ENCODE measurements at places on chromosomes 1 and 21.

DNA sequence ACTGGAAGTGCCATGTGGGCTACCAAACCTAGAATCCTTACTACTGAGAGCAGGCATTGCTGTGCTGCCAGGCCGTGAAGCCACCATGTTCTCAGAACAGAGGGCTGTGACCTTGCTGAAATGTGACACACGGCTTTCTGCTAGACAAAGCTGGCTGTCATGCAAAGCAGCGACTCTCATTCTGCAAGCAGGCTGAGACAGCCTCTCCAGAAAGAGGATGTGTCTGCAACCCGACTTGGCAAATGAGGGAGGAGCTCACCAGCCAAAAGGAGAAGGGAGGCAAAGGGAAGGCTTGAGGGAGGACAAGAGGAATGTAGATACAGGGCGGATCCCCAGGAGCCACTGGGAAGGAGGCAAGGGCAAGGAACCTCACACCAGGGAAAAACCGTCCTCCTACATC is 85.7 kb upstream of the KRTAP19-8 start:
- no peak for DNase-seq

DNA sequence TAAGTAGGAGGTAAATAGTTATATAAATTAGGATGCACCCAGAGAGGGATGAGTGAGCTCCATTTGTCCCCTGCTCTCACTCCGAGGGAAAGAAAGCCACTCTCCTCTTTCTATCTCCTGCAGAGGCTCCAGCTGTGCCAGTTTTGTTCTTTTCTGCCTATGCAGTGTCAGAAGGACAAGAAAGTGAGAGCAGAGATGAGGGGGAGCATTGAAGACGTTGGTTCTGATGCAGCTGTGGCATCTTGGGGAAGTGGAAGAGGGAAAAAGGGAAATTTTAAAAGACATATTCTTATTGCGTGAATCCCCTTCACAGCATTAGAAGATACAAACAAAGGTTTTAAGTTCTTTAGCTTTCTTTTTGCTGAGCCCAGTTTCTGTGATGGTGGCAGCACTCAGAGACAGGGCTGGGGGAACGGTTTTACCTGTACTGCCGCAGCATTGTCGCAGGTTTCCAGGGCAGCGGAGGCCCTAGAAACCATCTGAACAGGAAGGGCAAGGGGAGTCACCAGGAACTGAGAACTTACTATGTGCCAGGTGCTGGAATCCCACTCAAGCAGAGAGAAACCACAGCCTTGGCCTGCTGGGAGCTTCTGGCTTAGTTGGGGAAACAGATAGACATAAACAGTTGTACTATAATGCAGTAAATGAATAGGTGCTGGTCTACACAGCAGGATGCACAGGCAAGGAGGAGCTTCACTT is 44.9 kb upstream of the USP24 start:
- no peak for DNase-seq

GRCh38 chr21:45644041-45644906 is 749 bp downstream of the PCBP3 start:
- no peak for DNase-seq

DNA sequence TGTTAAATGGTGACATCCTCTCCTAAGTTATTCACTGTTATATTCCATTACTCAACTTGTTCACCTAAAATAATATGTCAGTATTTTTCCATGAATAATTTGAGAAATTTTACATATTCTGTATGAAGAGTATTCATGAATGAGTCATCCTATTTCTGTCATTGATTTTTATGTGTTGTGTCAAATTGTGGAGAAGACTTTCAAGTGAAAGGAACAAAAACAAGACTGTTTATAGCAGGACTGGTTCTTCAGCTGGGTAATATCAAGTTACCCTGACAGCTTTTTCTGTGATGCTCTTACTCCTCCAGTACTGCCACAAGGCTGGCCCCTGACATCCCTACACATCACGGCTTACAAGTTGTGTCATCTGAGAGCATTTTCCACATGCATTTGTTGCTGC is 847.7 kb downstream of the NCAM2 start:
- DNase-seq = no peak

GRCh38 chr1:12052997-12053686 is 10.0 kb upstream of the TNFRSF8 start:
- no peak for DNase-seq

GRCh38 chr1:177340601-177341067 is 169.9 kb downstream of the BRINP2 start:
- peak; percentile 71 for DNase-seq

DNA sequence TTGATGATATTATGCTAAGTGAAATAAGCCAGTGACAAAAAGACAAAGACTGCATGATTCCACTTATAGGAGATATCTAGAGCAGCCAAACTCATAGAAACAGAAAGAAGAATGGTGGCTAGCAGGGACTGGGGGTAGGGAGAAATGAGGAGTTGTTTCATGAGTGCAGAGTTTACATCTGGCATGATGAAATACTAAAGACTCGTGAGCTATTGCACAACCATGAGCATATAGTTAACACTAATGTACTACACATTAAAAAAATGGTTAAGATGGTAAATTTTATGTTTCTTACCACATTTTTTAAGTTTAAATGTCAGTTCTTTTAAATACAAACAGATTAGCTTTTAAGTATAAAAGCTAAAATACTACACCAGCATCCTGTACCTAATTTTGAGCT is 57.8 kb downstream of the ESRRG start:
- no peak for DNase-seq

GRCh38 chr1:220827445-220828178 is 40.9 kb downstream of the MTARC1 start:
- DNase-seq = no peak

- DNase-seq = no peak
Observed at GRCh38 chr1:38243106-38243505, 196.5 kb upstream of the POU3F1 start.

GRCh38 chr1:76074321-76075187 is at the start of gene ST6GALNAC3:
ST6GALNAC3 (plus strand) TSS chr1:76074746.
- DNase-seq = no peak

DNA sequence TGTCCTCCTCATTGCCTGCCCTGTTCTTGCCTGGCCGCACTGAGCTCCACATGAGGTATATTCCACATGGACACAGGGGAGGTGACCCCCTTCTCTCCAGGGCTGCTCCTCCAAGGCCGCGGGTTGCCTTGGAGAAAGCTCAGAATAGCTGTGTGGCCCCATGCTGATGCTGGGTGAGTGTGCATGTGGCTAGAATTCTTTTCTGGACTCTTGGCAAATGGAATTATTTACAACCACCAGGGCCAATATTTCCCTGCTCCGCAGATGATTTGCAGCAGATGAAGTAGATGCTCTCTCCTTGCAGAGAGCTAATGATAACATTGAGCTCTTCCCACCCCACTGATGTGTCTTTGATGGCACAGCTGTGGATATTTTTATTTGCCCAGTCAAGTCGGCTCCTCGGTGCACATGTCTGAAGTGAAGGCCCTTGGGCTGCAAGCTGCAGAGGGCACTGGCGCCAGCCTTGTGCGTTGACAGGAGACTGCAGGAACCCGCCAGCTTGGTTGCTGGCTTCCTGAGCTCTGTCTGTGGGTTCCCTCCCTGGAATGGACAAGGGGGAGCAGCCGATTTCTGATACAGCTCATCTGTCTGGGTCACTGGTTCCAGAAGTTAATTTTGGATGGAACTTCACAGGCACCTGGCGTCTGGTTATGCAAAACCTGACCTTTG is 404.7 kb upstream of the VAMP3 start:
- DNase-seq = no peak

DNA sequence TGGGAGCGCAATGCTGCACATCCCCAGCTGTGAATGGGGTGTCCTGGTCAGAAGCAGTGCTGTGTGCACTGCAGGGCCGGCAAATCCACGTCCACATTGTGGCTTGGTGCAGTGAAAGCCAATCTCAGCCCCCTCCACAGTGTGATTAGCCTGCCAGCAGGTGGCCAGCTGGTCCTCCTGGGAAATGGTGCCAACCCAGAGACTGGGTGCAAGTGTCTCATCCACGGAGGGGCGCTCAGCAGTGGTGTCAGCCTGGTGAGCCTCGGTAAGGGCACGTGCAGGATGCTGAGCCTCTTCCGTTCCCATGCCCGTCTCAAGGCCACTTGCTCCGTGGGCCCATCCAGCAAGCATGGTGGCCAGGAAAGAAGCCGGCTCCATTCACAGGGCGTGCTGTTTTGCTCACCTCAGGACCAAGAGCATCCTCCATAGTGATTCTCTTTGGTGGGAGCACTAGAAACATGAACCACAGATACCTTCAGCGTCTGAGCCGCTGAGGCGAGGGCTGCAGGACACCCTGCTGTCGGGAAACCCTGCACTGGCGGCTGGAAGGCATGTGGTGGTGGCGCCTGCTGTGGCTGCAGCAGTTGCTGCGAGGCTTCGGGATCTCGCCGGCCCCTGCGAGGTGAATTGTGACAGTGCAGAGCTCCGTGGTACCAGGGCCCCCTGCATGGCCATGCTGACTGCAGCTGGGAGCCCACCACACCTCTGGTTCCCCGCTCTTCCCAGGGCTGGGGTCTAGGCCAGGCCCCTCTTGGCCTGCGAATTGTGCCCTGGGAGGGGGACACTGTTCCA is 2.0 kb upstream of the SMYD3 start:
- DNase-seq = no peak

GRCh38 chr1:217747156-217747769 is 116.1 kb downstream of the SPATA17 start:
- DNase-seq = no peak

GRCh38 chr1:63368131-63368530 is 704 bp downstream of the ALG6 start:
- no peak for DNase-seq

DNA sequence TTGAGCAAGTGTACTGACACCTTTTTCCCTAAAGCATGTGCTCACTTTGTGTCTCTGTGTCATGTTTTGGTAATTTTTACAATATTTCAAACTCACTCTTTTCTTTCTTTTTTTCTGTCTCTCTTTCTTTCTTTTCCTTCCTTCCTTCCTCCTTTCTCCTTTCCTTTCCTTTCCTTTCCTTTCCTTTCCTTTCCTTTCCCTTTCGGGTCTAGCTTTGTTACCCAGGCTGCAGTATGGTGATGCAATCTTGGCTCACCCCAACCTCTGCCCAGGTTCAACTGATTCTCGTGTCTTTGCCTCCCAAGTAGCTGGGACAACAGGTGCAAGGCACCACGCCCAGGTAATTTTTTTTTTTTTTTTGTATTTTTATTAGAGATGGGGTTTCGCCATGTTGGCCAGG is 60.4 kb upstream of the TINAGL1 start:
- DNase-seq = no peak

GRCh38 chr1:226712742-226713419 is 26.2 kb downstream of the ITPKB start:
- no peak for DNase-seq

DNA sequence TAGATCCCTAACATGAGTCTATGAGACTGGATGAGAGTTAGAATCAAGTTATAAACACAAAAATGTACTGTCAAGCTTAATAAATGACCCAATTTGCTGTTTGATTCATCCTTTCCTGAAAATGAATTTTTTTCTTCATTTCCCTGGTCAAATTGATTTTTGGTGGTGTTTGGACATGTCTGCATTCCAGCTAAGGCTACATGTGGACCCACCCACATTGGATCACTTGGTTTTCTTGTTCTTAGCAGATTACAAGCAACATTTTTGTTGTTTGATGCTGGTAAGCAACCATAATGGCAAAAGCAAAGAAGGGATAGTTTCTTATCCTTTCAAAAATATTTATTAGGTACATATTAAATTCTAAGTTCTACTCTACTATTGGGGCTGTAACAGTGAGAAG is 181.1 kb downstream of the NEK7 start:
- DNase-seq = no peak

- DNase-seq = no peak
Observed at GRCh38 chr1:232426801-232427200, 203.1 kb downstream of the SIPA1L2 start.

DNA sequence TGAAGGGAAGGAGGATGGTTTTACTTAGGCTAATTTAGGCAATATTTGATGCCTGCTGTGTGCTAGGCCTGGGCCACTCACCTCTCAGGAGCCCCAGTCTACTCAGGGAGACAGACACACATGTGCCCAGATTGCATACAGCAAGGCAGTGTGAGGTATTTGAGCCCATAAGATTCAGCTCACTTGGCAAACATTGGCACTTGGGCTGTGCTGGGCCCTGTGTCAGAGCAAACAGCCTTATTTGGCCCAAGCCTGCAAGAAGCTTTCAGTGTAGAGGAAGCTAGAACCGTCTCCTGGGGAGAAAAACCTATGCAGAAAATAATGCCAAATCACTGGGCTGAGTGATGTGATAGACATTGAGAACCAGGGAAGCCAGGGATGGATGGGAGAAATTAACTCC is 3.9 kb upstream of the SYNC start:
- DNase-seq = no peak

GRCh38 chr1:7501723-7502603 is 269.1 kb upstream of the VAMP3 start:
- no peak for DNase-seq

DNA sequence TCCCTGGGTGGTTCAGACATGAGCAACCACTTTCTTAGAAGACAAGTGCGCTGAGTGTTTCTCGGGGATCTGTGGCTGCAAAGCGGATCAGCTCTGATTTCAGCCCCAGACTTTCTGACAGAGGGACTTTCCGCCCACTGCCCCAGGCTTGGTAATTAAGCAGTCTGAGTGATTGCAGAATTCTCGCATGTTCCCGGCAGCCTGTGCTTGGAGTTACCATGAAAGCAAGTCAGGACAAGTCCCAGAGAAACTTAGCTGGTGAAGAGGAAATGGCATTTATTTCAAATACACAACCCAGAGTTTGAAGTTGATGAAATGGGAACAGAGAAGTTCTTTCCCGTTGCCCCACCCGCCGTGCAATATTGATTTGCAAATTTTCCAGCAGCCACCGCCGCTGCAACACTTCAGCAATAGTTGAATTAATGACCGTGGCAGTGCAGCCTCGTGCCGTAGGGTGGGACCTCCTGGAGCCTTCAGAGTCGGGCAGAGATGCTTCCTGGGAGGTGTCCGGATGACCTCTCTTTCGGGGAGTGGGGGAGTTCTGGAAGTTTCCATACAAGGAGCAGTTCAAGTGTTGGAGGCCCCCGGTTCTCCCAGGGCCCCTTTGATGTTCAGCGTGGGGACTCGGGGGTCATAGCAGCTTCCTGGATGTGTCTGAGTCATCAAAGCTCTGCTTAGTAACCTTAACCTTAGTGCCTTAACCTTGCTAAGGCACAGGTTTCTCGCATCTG is 134.7 kb downstream of the KAZN start:
- DNase-seq = no peak

DNA sequence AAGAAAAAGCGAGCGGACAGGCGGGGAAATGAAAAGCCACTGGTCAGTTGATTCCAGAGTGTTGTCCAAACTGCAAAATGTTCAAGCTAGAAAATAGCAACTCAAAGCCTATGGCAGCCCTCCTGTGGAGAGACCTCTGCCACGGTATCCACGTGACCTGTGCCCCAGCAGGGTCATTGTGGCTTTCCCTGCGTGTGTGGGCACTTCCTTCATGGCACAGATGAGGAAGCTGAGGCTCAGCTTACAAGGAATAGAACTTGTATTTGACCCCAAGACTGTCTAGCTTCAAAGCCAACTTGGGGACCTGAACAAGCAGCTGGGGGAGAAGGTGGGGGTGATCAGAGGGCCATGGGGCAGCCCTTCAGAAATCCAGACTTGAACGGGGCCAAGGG is 15.6 kb upstream of the PLEKHG5 start:
- DNase-seq = no peak

DNA sequence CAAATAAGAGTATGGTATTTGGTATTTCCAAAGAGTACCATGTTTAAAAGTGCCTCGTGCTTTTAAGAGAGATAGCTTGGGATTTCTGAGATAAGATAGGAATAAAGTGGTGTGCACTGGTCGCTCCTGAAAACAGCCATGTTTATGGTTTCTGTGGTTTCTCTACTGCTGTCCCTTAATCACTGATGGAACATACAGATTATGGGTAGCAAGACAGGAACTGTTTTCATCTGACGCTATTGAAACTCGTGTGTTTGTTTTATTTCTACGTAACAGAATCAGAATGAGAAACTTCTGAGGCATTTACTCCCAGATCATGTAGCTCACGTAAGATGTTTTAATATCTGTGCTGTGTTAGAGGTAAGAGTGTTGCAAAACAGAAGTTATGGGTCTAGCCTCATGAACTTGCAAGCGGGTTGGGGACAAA is 126.0 kb downstream of the KIAA0319L start:
- DNase-seq = peak; percentile 5
